Stimulated activated CD4-positive, alpha-beta T cell treated with anti-CD3 and anti-CD28 coated beads, Interleukin-4, amount 100 ng/mL, for 24 hours (primary cell): ENCODE measurements at places on chromosomes 5 and 9.

DNA sequence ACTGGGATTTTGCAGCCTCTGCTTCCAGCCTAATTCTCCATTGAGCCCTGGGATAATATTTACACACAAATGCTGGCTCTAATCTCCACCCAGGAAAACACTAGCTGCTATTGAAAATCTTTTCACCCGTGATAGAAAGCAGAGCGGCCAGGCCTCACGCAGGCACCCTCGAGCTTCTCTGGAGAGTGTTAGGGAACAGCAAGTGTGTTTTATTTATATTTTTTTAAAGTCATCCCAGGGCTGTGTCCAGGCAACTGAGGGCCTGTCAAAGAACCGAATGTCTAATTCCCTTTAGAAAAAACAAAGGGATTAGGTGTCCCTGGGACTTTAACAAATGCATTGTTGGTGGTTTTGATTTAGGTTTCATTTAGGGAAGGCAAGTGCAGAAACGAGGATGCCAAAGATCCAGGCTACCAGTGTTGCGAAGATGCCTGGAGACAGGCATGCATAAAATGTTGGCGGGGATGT, 51.2 kb upstream of the SPRY4 start:
- DNase-seq, result no peak

- no peak for DNase-seq
These were observed 120.2 kb upstream of the TBCA start for GRCh38 chr5:77896338-77896737.

- no peak for DNase-seq
These were observed 43.0 kb upstream of the HTR4 start for GRCh38 chr5:148697180-148697808.

- no peak for DNase-seq
These were observed 26.1 kb upstream of the GLIPR2 start for GRCh38 chr9:36110434-36110833.

GRCh38 chr5:72117307-72117706, 10.0 kb downstream of the MAP1B start:
- DNase-seq, result no peak

GRCh38 chr5:10563110-10563944, 543 bp upstream of the ANKRD33B start:
- DNase-seq, result peak; percentile 41
